ENCODE measurements at places on chromosomes 1 and 21.

DNA sequence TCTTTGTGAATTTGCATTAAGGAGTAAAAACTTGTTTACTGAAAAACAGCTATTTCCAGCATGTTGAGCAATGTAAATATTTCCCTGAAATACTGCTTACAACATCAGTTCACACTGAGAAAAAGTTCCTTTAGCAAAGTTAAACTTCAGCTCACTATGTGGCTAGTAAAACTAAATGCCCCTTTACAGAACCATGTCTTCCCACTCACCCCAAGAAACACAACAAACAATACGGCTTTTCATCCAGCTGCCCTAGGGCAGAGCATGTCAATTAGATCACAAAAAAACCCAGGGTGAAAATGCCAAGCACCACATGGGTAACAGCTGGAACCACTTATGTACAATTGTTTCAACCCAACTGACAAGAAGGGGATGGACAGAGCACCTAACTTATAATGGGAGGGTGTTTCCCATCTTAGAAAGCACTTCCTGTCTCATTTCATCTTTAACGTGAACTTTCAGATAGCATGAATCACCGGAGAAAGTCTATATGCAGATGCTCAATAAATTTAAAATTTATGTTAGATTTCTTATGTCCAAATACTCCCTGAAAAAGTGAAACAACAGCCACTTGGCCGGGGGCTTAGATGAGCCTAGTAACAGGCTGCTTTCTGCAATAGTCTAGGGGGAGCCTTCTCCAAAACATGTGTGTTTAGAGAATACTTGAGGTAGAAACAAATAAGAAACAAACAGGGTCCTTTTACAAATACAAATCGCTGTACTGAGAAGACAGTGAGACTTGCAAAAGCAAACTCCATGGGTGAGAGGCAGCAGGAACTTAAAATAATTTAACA, 6.6 kb downstream of the NID1 start:
- DNase-seq: no peak

GRCh38 chr1:47191940-47192457, 2.2 kb upstream of the PDZK1IP1 start:
- no peak for DNase-seq

DNA sequence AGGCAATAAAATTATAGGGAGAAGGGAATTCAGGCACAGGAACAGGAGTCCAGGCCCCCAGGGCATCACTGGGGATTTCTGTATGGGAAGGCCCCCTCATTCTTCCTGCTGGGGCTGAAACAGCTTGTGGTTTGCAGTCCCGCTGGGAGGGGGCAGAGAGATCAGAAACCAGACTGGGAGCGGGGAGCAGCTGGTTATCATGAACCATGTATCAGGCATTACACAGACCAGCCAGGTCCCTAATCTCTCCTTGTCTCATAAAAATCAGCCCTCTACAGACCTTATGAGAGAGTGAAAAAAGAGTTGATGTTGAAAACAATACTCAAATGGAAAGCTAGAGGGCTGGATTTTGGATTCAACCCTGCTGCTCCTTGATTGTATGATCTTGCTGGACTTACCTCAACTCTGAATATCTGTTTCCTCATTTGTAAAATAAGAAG, 93.4 kb upstream of the F3 start:
- no peak for DNase-seq

- no peak for DNase-seq
Observed at GRCh38 chr1:238252033-238252802, 361.5 kb upstream of the ZP4 start.

DNA sequence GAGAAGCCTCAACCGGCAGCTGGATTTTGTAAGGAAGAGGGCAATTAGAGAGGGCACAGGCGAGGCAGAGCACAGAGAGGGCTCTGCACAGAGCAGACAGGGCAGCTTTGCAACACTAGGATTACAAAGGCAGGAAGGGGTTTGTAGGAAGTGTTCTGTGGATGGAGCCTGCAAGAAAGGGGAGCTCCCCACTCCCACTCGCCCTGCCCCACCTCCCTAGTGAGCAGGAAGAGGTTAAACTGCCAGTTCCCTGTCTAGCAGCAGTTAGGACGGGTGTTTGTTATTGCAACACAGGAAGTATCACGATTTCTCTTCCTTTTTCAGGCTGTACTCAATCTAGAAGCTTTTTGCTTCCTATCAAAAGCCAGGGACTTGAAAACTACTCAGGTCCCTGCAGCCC, 63.3 kb upstream of the LRRC8D start:
- DNase-seq: peak; percentile 97

- DNase-seq: no peak
Observed at GRCh38 chr1:156160743-156161171, 7.4 kb downstream of the SEMA4A start.

DNA sequence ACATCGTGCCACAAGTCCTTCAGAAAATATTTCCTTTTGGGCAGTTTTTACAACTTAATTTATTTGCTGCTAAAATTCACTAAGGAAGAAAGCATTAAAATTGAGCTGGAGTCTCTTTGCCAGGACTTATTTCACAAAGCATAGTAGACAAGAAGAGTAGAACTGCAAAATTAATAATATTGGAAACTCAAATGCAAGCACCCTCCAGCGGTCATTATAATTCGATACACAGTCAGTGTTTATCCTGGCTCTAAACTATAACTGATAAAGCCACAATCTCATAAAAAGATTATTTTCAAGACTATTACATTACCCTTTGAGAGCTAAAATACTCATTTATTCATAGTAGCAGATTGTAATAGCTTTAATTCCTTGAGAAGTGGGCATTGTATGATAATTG, 655.4 kb downstream of the RWDD3 start:
- DNase-seq: no peak

- no peak for DNase-seq
Observed at GRCh38 chr21:29382030-29382654, 83.4 kb downstream of the BACH1 start.

DNA sequence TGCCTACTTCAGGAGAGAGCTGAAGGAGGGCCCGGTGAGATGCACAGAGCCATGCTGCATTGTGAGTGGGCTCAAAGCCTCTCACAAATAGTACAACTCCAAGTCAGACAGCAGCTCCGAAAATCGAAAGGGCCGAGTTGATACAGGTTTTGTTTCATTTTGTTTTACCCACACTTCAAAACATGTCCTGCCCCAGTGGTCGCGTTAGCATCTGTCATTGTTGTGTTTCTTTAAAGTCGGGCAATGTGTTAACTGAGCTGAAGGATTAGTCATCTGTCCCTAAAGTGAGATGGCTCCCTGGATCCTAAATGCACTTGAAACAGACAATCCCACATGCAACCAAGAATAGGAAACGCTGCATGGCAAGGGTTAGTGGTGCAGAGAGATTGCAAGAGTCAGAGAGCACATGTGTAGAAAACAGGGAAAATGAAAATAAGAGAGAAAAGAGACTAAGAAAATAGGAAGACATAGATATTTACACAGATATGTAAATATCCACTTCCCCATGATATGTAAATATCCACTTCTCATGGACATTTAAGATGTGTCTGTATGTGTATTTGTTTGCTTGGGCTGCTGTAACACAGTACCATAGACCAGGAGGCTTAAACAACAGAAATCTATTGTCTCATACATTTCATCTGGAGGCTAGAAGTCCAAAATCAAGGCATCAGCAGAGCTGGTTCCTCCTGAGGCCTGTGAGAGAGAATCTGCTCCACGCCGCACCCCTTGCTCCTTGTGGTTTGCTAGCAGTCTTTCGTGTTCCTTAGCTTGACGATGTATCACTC, 131.4 kb upstream of the RAB4A start:
- no peak for DNase-seq

DNA sequence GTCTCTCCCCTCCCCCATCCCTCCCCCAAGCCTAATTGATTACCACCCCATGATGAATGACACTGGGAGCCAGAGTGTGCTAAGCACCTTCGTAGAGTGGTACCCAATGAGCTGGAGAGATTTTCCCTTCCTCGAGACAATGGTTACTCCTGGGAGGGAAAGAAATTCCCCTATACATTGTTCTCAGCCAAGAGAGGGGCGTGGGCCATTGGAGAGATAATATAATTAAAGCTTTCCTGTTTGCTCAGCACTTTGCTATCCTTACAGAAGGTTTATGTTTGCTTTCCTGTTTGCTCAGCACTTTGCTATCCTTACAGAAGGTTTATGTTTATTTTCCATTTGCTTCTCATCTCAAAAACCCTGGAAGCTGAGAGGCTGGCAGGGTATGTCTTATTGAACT, 126.1 kb upstream of the KLHDC7A start:
- DNase-seq: no peak

DNA sequence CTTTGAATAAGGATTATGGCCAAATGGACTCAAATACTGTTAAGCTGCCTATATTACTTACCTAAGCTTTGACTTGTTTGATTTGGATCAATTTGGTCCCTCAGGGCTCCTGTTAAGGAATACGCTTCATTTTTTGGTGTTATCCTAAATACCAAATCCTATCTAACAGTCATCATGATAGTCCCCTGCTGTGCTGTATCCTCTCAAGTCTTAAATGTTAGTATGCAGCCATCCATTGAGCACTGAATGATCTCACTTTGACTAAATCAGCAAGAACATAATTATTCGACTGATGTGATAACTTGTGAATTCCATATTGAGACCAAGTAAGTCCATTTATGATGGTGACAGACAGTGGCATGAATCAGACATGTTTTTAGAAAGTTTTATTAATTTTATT, 53.1 kb upstream of the ATF3 start:
- DNase-seq: no peak

DNA sequence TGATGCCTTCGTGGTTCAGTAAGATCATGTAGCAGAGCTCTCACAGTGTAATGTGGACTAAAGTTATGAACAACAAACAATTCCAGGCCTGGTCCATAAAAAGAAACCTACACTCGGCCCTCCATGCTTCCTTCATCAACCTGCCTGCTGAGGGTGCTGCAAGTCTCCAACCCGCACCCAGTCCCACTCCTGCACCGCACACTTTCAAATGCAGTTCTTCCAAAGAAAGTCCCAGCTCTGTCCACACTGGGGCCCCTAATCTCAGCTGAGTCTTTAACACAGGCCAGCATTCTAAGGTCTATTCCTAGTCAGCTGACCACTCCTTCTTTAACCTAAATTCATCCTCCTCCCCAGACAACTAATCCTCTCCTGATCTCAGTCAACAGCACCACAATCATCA, 71.5 kb upstream of the NR5A2 start:
- DNase-seq: no peak

GRCh38 chr1:85615586-85616363, 35.2 kb downstream of the CCN1 start:
- no peak for DNase-seq

GRCh38 chr1:234583755-234584419, 26.1 kb downstream of the IRF2BP2 start:
- peak; percentile 73 for DNase-seq

GRCh38 chr1:214076708-214077065, 88.9 kb downstream of the PROX1 start:
- no peak for DNase-seq

DNA sequence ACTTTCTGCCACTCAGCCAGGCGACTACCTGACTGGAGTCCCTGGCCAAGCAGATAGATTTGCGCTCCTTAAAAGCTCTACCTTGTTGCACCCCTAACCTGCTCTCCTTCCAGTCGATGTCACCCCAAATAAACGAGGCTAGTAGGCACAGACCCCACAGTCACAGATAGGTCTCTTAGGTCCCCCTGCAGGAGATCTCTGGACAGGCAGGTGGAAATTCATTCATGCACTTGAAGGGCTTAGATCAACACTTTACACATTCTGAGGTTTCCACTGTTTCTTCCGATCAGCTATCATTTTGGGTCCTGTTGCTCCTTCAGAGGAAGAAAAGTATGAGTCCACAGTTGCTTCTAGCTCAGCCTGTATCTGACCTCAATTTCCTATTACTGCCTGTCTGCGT, 272.6 kb upstream of the FMN2 start:
- no peak for DNase-seq

- no peak for DNase-seq
Observed at GRCh38 chr1:102365071-102365470, 368.3 kb upstream of the OLFM3 start.

DNA sequence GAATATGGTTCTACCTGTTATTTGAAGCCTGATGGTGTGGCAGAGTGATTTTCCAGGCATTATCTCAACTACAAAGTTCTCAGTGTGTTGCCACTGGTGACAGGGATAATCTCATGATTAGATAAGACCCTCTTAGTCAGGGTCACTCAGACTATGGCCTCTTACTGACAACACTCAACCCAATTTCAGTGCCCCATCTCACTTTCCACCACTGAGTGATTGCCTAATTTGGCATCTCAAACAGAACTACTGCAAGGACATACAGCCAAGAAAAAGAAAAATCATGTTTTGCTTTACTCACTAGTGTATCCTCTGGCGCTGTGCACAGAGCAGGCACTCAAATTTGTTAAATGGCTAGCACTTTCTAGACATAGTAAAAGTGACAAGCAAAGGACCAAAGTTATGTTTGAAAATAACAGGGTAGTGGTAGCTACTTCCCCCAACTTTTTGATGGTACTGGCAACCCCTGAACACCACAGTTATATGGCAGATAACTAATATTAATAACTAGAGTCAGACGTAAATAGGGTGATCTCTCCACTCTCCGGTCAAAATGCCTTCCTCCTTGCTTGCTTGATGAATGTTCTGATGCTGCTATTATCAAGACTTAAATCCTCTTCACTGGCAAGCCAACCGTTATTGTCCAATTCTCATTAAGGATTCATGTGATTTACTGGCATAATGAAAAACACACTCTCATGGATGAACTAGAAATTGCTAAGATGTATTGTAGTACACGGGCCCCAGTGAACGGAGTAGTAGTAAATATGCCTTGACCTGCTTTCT, 37.1 kb upstream of the SLC30A10 start:
- DNase-seq: no peak

DNA sequence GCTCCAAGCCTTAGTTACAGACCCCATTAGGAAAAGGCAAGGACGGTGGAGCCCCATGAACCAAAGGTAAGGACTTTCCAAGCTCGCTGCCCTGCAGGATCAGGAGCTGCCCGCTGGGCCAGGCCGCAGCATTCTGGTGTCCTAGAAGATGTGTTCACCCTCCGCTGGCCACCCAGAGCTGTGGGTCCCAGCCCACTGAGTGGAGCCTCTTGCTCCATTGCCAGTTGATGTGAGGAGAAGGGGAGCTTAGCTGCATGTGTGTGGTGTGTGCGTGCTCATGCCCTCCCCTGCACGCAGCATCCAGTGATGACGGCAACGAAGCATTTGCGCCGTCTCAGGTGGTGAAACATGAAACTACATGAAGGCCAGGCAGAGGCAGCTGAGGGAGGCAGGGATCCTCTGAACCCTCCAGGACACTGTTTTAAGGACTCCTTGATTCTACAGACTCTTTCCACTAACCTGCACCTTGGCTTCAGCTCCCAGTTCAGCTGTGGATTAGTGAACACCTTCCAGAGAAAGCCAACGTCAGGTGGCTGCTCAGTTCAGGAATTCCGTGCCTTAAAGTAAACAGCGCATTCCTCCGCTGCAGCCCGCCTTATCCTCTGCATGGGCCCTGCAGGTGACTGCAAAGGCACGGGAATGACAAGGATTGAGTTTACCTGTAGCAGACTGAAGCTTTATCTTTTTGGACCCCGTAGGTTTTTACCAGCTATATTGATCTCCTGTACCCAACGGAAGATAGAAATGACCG, 48.7 kb downstream of the SMYD2 start:
- DNase-seq: no peak

GRCh38 chr1:163315773-163316374, 5.9 kb upstream of the NUF2 start:
- DNase-seq: no peak

- no peak for DNase-seq
Observed at GRCh38 chr1:60596791-60597750, 485.3 kb upstream of the NFIA start.

Data from GF-D8 (cell line).